ENCODE measurements at places on chromosomes 6 and 20.
A peak's percentile ranks its signal among the peaks of the same experiment; 100 is the strongest.

- DNase-seq, result no peak
Measured at GRCh38 chr6:163323705-163324104, 90.8 kb upstream of the QKI start.

- DNase-seq, result no peak
Measured at GRCh38 chr6:17280138-17280537, 1.0 kb upstream of the RBM24 start.

GRCh38 chr20:38123021-38123587, 42.0 kb downstream of the TGM2 start:
- no peak for DNase-seq

GRCh38 chr20:20896606-20897005, 184.2 kb upstream of the RALGAPA2 start:
- no peak for DNase-seq

DNA sequence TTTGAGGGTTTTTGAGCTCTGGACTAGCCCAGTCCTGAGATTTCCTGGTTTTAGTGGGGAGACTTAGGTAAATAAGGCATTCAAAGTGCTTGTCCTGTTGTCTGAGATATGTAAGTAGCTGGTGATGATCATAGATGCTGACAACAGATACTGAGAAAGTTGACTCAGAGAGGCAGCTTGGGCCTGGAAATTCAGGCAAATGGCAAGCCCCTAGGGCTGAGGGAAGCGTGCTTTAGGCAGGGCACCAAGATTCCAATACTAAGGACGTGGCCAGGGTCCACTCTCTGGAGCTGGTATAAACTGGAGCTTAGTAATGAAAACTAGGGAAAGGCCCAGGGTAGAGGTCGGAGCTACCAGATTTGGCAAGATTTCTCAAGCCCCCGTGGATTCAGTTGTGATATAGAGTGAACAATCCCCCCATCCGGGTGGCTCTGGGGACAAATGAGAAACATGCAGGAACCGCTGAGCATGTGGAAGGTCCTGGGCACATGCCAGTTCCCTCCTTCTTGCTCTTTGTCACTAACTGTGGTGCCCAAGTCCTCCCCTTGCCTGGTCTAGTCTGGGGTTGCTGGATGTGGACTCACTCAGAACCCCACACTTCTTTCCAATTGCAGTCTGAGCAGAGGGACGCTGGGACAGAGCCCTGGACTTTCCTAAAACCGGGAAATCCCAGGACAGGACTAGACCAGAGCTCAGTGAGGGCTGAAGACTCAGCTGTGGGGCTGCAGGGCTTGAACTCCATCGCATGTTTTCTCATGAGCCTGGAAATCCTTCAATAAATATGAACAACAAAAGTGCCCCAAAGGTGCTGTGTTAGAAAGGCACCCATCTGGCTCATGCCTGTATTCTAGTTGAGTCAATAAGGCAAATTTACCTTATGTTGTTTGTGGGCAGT, 10.3 kb downstream of the SLC22A3 start:
- DNase-seq, result no peak

- no peak for DNase-seq
Measured at GRCh38 chr20:54346276-54346675, 129.1 kb upstream of the DOK5 start.

DNA sequence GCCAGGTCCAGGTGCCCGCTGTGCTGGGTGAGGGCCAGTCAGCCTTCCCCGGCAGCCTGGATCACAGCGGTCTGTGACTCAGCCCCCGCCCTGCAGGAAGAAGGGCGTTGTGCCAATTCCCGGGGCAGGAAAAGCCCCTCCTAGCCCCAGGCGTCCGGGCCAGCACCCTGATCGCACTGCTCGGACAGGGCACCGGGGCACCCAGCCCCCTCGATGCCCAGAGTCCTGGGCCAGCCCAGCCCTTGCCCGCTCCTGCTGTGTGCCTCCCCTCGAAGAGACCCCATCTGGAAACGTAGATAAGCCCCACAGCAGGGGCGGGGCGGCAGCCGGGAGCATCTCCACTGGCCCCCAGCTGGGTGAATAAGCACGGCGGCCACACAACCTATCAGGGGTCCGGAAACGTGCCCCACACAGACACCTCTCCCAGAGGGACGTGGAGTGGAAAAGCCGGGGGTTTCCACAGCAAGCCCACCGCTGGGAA, 9.9 kb downstream of the LAMA5 start:
- peak; percentile 78 for DNase-seq

- DNase-seq, result no peak
Measured at GRCh38 chr20:25478889-25479568, 71.6 kb downstream of the GINS1 start.

DNA sequence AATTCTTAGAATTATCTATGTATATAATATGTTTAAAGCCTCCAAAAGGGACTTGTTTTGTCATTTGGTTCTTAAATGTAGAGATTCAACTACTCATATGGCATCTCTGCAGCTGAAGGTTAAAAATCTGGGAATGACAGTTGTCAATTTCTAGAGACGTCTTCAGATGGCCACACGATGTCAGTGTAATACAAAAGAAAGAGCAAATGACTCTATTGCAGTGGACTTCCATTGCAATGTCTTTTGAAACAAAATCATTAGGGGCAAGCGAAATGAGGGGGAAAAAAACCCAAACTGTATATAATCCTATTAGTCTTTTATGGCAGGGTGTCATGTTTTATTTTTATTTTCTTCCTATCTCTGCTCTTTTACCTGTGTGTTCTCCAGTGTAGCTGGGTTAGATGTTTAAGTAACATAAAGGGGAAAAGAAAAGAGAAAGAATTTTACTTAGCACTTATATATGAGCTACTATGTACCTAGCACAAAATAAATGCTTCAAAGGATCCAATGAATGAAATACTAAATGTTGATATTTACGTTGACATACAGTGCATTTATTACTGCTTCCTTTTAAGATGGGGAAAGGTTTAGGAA, 26.2 kb downstream of the CCN2 start:
- no peak for DNase-seq

DNA sequence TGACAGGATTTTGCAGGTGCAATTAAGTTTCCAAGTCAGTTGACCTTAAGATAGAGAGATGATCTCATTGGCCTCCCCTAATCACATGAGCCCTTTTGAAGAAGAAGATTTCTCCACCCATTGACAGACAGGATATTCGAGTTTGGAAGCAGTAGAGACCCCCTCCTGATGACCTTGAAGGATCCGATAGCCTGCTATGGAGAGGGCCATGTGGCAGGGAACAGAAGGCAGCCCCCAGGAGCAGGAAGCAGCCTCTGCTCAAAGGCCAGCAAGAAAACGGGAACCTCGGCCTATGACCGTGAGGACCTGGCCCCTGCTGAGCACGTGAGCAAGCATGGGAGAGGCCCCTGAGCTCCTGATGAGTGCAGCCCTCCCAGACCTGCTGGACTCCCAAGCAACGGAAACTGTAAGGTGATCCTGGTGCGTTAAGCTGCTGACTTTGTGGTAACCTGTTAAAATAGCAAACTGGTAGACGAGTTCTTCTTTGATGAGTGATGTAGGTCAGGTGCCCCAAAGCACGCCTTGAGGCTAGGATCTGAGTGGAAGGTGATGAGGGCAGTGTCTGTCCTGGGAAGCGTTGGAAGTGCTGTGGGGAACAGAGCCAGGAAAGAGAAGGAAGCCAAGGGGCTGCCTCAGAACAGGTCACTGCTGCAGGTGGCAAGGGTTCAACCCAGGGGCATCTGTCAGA, 18.5 kb upstream of the TUBB2A start:
- DNase-seq, result no peak

GRCh38 chr6:14450578-14450977, 333.0 kb downstream of the CD83 start:
- DNase-seq, result no peak

DNA sequence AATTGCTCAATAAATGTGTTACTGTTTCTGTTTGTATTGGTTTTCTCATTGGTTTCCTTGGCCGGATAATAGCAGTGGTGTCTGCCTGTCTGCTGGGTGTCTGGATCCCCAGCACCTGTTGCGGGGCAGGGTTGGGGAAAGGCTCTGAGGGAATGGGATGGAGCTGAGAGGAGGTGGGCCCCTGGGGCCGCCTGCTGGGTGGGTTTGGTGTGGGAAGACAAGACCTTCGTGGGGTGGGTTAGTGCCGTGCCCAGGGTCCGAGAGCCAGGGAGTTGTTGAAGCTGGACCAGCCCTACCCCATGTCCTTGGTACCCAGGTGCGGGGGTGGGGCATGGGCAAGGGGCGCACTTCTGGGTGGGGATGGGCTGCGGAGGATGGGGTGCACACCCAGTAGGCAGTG, 4.0 kb downstream of the SS18L1 start:
- DNase-seq, result peak; percentile 56

GRCh38 chr6:168602576-168602975, 161.6 kb downstream of the SMOC2 start:
- no peak for DNase-seq

GRCh38 chr20:19911810-19912382, 105.3 kb upstream of the NAA20 start:
- no peak for DNase-seq

GRCh38 chr6:122947355-122947754, 48.7 kb upstream of the CLVS2 start:
- DNase-seq, result no peak

DNA sequence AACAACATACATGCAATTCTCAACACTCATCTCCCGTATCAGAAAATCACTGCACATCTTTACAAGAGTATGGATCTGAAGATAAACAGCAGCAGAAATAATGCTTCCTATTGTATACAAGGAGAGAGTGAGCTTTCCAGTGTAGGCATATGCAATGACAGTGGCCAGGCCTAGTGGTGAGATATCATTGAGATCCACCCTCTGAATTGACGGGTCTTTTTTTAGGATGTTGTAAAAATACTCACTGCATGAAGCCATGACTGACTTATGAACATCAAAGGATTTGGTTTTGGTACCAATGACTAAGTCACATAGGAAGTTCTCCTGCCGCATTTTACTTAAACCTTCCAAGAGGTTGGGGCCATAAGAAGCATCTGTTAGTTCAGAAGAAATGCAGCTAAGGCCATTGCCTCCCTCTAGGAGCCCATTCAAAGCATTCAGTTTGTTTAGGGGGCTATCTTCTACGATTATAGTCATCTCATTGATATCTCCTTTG, 10.8 kb downstream of the KLHL31 start:
- DNase-seq, result no peak

DNA sequence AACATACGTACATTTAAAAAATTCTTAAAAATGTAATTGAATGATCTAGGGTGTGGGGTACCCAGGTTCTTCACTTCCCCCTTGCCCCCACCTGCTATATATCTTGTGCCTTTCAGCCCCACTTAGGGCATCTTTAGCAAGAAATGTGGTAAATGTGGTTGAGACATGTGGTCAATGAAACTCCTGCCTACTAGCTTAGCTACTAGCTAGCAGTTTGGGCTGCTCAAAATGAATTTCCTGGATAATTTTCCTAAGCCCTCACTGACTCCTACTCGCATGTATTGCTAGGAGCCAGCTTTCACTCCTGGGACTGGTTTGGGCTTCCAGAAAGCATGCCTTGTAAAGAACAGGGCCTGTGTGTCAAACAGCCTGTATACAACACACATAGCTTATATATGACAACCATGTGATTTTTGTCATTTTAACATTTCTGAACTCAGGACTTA, 257.3 kb downstream of the ATXN1 start:
- no peak for DNase-seq

GRCh38 chr6:148074738-148075137, 267.9 kb upstream of the SASH1 start:
- DNase-seq, result no peak

DNA sequence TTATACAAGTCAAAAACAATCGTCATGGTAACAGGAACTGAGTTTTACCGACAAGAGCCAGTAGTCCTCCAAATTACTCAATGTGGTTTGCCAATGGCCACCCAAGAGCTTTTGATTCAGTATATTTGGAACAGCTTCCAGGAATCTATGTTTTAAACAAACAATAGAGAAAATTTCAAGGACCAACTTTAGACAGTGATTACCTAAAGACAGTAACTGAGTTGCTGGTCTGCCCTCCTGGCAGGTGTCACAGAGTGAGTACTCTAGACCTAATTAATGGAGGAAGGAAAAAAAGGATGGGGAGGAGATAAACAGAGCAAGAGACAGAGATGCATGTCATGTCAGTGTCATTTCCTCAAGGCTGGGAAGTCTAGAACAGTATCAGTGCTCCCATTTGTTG, 361.3 kb upstream of the BTBD3 start:
- DNase-seq, result no peak

Data from Right ventricle myocardium inferior (tissue), 1 donor.